ENCODE measurements at places on chromosomes 11 and 22.

DNA sequence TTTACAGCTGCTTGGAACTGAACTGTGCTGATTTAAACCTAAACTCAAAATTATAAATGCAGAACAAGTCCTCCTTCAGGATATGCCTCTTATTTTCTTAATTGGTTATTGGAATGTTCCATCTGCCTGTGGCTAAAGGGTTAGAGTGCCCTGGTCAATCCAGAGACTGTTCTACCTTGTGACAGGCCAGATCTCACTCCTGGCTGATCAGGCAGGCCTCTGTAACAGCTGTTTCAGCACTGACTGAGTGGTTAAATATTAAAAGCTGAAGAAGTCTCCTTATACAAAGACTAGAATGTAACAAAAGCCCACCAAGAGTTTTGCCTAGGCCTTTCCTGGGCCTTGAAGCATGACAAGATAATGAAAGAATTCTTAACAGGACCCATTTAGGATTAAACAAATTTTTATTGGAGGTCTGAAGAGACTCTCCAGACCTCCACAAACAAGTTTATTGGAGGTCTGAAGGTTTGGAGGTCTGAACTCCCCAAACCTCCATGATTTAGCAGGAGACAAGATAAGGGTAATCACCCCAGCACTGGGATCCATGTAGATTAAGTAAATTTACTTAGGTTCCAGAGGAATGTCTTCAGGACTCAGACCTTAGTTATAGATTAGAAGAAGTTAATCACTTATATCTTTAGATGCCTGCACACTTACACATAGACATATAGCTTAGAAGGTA is 35.8 kb downstream of the TMPRSS5 start:
- DNase-seq, result no peak

GRCh38 chr11:72828081-72828567 is 13.9 kb downstream of the ATG16L2 start:
- DNase-seq, result no peak

GRCh38 chr11:107787733-107788132 is 70.9 kb downstream of the SLC35F2 start:
- no peak for DNase-seq

DNA sequence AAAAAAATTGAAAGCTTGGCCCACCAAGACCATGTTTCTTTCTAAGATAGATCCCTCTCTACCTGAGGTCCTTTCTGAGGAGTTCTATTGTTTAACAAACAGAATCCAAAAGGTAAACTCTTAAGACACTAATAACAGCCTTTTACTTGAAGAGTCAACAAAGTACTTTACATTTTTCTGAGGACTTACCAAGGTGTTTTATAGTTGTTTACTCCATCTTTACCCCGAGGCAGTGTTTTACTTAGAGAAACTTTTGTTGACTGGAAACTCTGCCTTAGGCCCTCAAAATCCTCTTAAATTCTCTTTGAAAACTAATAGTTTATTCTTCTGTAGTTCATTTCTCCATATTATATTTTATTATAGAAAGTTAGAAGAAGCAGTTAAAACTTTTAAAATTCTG is 49.7 kb upstream of the NOX4 start:
- DNase-seq, result no peak

DNA sequence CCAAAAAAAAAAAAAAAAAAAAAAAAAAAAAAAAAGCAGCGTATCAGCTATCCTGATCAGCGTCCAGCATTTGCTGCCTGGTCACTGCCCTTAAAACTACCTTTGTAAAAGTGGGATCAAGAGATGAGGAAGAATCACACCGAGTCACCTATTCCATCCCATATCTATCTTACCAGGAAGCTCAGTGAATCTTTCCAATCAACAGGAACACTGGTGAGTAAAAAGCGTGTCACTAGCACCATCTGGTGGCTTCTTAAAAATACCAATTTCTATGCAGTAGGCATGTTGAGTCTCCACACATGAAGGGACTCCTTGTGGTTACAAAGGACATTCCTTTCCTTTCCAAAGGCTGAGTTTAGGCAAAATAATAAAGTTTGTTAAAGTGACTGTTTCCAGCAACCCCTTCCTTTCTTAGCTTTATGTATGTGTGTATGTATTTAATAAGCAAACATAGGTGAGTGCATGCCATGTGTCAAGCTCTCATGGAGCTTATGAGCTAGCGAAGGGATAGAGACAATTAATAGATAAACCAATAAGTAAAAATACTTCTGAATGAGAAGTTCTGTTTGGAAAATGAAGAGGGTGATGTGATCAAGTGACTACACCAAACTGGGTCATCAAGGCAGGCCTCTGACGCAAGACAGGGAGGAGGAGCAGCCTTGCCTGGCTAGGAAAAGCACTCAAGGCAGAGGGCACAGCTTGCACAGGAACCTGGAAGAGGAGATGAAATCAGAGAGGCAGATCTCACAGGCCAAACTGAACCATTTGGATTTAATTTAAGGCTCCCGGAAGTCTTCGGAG is 13.9 kb upstream of the TP53AIP1 start:
- peak; percentile 79 for DNase-seq

DNA sequence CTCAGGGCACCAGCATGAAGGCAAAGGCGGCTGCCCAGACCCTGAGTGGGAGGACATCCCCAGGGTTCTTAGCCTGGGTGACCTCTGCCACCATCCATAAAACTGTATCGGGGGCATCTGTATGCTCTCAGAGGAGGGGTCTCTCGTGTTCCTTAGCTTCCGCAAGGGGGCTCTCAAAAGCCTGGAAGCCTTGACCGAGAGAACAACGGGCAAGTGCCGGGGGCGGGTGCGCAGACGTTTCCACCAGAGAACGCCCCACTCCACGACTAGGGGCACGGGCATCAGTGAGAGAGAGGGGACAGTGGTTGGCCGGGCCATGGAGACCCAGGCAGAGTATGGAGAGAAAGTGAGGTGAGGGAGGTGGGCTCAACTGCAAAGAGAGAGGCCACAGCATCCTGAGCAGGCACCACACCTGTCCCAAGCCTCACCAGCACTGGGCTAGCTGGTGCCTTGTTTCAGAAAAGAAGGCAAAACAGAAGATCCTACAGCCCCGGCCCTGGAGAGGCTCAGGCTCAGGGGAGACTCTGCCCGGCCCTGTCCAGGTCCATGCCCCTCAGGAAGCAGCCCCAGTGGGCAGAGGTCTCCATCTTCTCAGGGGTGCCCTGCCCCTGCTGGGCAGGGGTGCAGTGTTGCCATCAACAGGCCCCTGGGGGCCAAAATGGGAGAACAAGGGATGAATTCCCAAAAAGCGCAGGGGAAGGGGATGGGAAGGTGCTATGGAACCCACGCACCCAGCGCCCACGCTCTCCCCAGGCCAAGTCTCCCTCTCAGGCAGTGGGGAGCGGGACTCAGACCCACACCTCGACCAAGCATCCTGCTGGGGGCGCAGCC is 5.9 kb downstream of the TSPAN32 start:
- no peak for DNase-seq

GRCh38 chr11:102955624-102956023 is at the start of gene MMP13:
MMP13 (minus strand) TSS chr11:102955732; CDS start chr11:102955705, 27 bp downstream.
- DNase-seq, result no peak

GRCh38 chr11:19093976-19094375 is 23.0 kb upstream of the ZDHHC13 start:
- no peak for DNase-seq

- DNase-seq, result no peak
These were observed 8.1 kb downstream of the CDKN1C start for GRCh38 chr11:2877474-2877873.

- DNase-seq, result no peak
These were observed 52.6 kb downstream of the CLTCL1 start for GRCh38 chr22:19238900-19239299.

- no peak for DNase-seq
These were observed 18.2 kb upstream of the WDR74 start for GRCh38 chr11:62857541-62857982.

DNA sequence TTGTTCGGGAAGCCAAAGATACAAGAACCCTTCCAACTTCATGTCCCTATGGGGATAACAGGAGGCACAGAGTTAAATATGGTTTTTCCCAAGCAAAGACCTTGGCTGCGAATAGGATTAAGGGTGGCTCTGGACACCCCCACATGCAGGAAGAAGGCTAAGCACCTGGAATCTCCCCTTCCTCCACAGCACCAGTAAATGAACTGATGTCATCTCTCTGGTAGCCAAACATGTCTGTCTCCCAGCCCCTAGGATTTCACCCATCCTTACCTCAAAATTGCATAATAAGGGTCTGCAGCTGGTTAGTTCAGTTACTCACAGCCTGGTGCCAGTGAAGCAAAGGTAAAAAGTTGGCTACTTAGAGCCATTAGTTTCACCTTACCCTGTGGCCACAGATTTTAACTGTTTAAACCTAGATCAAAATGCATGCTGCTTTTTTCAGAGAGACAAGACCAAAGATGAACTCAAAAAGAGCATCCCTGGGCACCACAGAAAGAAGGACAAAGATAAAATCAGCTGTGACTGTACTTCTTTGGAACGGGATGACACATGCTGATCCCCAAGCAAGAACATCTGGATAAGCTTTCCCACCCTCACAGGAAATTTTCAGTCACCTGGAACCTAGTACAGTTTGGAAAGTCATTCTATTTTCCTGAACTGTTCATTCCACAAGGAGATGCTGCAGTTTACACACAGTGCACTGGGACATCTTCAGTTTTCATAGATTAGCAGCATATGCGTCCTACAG is 77.2 kb upstream of the AKIP1 start:
- DNase-seq, result no peak

GRCh38 chr11:12914400-12914912 is 94.7 kb upstream of the RASSF10 start:
- peak; percentile 75 for DNase-seq

GRCh38 chr11:132122735-132123134 is 752.3 kb downstream of the NTM start:
- DNase-seq, result no peak
